ENCODE measurements at places on chromosomes 7 and 10. TPM values are rescaled to one million over a fixed set of nuclear protein-coding genes. Genes with fewer than 3 reads are reported as not detected.

DNA sequence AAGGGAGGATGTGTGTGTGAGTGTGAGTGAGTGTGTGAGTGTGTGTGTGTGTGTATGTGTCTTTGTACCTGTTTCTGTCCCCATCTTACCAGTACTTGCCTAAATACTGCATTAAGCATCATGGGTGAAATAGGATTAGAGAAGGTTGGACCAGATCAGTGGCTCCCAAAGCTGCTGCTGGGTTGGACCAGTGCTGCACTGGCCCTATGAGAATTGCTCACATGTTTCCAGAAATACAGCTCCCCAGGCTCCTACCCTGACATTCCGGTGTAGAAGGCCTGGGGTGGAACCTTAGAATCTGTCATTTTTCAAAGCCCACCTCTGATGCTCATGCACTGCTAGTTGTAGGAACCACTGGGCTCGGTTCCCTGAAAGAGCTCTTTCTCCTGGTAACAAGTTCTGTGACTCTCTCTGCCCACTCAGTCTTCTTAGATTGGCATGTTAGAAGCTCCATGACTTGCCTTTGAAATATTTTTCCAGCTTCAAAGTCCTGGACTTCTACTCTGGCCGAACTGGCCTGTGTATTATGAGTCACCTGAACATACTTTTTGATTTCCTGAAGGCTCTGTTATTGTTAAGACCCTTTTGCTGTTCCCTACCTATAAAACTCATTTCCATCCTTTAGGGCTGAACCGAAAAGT lies 224.7 kb downstream of the CUX1 start:
- DNase-seq = peak; percentile 86

The IFIT3 gene
- 10.9 TPM for total RNA-seq

- no peak for DNase-seq
Observed at GRCh38 chr10:48504141-48504885, 100.6 kb downstream of the ARHGAP22 start.

The C10orf90 gene
- total RNA-seq = 0.22 TPM

The LIPF gene
- total RNA-seq = not detected

DNA sequence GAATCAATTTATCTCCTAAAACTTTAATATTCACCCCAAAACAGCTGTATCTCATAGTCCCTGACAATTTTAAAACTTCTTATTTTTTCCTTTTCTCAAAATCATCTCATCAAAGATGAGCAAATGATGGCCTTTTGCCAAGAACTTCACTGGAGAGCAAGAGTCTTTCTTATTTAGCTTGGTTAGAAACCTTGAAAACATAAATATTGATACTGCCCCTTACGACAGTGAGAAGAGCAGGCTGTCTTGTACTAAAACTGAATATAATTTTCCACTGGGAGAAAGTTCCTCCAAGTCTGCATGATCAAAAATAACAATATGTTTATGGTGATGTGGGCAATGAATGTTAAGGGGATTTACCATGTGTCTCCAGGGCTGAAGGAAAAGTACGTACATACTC lies 109.0 kb downstream of the COL28A1 start:
- DNase-seq = no peak

The TFR2 gene
- total RNA-seq = 0.11 TPM

DNA sequence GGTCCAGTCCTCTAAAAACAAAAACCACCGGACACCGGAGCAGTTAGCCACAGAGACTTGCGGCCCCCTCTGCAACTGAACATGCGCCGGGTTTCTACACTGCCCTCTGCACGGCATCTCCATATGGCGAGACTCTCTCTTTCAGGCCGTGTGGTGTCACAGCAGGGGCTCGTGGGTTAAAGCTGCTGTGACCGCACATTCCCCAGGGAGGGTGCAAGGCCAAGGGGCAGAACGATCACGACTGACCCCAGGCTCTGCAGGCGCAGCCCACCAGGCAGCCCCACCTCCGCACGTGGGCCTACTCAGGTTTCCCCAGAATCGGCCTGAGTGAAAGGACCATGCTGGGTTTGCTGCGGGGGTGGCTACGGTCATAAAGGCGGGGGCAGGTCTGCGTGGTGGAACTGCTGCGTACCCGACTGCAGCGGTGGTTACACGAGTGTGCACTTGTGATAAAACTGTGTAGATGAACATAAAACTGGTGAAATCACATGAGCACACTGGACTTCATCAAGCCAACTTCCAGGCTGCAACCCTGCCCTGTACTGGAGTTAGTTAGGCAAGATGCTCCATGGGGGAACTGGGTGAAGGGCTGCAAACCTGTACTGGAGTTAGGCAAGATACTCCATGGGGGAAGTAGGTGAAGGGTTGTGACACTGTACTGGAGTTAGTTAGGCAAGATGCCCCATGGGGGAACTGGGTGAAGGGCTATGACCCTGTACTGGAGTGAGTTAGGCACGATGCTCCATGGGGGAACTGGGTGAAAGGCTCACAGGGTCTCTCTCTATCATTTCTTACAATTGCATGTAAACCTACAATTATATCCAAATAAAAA lies 81.4 kb upstream of the PPP2R2D start:
- DNase-seq = no peak

- DNase-seq = no peak
Observed at GRCh38 chr7:77831481-77831880, 32.9 kb downstream of the PHTF2 start.

GRCh38 chr10:19592276-19592675 lies 224.0 kb upstream of the PLXDC2 start:
- peak; percentile 7 for DNase-seq

DNA sequence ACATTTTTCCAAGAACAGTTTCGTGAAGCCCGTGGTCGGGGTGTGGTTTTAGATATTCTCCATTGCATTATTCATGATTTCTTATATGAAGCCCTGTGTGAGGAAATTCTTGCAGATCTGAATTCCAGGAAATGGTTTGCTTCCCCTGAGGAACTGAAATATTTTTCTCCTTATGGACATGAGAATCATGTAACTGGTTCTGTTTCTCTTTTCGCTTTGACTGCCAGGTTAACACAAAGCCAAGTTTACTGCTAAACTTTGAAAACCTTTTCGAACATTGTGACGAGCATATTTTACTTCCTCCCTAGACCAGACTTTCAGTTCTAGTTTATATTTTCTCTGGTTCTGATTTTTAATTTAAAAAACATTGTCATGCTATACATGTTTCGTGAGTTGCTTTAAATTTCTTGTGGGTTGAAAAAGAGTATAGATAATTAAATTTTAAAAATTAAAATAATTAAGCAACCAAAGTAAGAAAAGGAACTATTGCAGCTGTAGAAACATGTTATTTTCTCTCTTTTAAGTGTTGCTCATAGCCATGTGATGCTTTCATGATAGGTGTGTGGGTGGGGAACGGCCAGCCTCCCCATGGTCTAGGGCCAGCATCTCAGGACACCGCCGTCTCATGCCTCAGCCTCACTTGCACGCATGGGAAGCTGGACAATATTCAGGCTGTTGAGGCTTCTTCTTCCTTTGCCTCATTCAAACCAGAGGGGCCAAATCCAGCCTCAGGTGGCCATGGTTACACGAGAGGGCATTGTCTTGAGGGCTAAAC lies 97.1 kb downstream of the CREB5 start:
- no peak for DNase-seq

The BEND7 gene
- 5.8 TPM for total RNA-seq

- peak; percentile 25 for DNase-seq
Observed at GRCh38 chr10:72889391-72889831, 4.1 kb upstream of the OIT3 start.

The CTNNA3 gene
- not detected for total RNA-seq

DNA sequence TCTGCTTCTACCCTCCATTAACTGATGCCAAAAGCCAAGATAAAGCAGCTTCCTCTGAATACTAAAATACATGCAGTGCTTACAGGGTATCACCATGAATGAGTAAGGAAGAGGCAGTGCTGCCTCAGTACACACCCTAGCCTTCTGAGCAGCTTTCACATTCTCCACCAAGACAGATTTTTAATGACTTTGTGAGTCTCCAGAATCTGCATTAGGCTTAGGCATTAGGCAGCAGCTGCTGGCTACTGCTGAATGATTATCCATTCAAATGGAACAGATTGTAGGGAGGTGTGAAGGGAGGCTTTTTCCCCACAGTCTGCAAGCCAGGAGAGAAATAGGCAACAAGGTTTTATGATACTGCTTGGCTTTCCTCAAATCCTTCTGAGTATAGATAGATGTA lies 1226.7 kb upstream of the LRRN3 start:
- no peak for DNase-seq

DNA sequence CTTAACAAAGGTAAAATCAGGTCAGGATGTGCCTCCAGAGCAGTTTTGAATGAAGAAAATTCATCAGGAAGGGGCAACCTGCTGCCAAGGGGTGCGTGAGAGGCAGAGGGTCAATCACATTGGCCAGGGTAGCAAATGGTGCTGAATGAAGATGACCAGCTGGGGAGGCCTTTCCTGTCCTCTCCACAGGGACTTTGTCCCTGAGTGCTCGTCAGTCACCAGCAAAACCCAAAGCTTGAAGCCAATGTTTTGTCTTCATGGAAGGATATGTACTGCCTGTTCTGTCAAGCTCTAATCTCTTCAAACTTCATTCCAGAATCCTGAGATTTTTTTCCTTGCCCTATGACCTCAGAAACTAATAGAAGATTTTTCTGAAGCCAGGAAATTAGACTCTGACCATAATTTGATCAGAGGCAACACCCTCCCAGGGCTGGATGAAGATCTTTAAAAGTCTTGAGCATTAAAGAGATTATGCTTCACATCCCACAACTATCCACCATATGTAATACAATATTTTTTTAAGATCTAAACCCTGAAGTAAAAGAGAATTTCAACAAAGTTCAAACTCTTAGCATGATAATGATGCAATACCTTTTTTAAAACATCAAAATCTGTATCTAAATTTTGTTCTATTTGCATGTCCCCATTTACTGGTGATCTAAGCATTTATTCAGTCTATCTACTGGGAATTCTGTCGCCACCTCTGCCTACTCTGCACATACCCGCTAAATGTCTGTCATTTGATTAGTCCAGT lies 243.0 kb downstream of the SNX13 start:
- no peak for DNase-seq

DNA sequence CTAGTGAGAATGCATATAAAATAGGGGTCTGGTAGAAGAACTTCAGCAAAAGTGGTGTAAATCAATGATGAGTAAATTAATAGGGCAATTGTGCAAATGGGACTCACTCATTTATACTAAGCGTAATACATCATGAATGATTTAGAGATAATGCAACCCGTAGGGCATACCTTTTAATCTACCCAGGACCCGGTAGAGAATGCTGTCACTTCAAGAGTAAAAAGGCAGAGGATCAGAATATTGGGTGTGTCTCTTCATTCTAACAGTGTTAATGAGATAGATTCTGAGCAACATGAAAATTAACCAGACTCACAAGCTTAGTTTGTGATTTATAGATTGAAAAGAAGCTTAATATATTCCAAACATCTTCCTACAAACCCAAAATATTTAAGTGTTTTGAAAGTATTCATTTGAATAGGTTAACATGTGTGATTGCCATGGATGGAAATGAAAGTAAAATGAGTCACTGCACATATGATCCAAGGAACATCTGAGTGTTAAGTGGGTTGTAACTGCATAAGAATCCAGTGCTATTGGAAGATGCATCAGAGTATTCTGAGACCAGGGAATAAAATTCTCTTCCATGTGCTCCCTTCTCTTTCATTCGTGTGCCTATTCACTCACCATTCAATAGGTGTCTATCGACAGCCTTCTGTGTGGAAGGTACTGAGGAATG lies 690.6 kb downstream of the AUTS2 start:
- DNase-seq = peak; percentile 61

The CCT6A gene
- total RNA-seq = 147 TPM

DNA sequence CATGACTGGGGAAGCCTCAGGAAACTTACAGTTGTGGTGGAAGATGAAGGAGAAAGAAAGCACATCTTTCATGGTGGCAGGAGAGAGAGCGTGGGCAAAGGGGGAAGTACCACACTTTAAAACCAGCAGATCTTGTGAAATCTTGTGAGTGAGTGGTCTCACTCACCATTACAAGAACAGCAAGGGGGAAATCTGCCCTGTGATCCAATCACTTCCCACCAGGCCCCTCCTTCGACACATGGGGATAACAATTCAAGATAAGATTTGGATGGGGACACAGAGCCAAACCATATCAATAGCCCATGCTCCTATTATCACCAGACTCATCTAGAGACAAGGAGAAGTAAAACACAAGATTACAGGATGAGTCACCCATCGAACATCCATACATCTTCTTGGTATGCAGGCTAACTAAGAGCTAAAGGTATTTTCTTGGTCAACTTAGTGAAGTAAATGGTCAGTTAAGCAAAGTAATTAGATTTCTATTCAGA lies 55.3 kb upstream of the YAE1 start:
- peak; percentile 34 for DNase-seq

The RGR gene
- not detected for total RNA-seq

DNA sequence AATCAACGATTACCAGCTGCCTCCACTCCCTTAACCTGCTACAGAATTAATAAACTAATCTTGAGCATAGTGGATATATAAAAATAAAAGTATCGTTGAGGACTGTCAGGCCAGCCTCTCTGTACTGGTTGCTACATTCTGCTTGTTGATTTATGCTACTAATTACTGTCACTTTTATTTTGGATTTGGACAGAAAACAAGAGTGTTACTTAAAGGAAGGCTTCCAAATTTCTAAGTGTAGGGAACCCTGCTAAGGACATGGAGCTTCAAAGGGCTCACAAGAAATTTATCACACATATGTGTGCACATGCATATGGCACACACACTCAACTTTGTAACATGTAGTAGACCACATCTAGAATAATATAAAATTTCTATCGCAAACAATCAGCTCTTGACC lies 141.2 kb upstream of the ANKRD1 start:
- DNase-seq = no peak

- DNase-seq = no peak
Observed at GRCh38 chr10:118358327-118358726, 16.2 kb upstream of the FAM204A start.

DNA sequence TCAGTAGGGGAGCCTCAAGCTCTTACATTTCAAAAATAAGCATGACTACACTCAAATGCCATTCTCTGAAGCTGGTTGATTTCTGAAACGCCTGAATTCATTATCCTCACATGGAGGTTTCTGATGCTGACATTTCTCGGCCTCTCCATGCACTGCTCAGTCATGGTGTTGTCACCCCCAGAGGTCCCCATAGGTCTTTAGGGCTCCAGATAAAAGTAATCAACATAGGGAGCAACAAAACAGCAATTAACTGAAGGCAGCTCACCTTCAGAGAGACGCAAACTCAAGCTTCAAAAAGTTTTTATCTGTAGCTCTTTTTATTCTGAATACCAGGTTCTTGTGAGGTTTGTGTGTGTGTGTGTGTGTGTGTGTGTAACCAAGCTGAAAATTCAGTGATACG lies 223.2 kb upstream of the LRRN3 start:
- no peak for DNase-seq

- DNase-seq = peak; percentile 89
Observed at GRCh38 chr7:90579181-90579688, 16.9 kb upstream of the CDK14 start.

GRCh38 chr10:22598478-22598877 lies 115.9 kb downstream of the PIP4K2A start:
- DNase-seq = no peak

- peak; percentile 96 for DNase-seq
Observed at GRCh38 chr10:3542185-3542611, 242.8 kb downstream of the KLF6 start.

DNA sequence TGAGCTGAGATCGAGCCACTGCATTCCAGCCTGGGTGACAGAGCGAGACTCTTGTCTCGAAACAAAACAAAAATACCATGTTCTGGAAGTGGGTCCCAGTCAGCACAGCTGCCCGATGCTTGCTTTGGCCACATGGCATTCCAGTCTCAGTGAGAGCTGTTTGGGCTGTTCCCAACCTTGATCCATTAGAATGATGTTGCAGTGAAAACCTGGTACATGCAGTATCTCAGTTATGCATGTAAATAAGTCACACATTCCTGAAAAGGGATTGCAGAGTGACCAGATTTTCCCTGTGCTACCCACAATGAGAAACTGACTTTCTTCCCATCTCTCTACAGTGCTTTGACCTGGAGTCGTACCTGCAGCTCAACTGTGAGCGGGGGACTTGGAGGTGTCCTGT lies 15.4 kb downstream of the ZMIZ2 start:
- DNase-seq = no peak

All from GM23248 (cell line).